ENCODE measurements at places on chromosomes 3 and 15. TPM values are rescaled to one million over a fixed set of nuclear protein-coding genes. Genes with fewer than 3 reads are reported as not detected.

DNA sequence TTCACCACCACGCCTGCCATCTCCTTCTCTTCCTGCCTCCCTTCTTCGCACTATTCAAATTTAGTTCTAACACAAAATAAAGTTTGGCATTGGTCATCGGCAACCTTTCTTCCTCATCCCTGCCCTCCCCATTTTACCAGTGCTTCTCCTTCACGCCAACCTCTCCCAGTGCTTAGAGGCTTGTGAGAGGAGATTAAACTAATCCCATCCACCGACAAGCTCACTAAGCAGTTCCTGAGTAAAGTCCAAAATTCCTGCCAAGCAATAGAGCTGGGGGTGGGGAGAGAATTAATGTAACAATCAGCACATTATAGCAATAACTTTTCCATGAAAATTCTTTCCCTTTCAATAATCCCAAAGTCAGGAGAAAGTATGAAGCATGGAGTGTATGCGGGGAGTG is 157.4 kb upstream of the GMNC start:
- no peak overlapping the region for H3K4me3 ChIP-seq
- H3K27ac ChIP-seq: no peak overlapping the region
- no peaks in the 10 kb centered on the region for H3K36me3 ChIP-seq
- peaks cover 5% of the 10 kb centered on the region for H3K27me3 ChIP-seq
- no peak for DNase-seq
- H3K4me1 ChIP-seq: no peaks in the 10 kb centered on the region

The OR5K2 gene
- not detected for polyA plus RNA-seq

GRCh38 chr3:190595807-190596206 is 81.9 kb downstream of the IL1RAP start:
- DNase-seq: no peak
- H3K4me3 ChIP-seq: no peak overlapping the region
- H3K4me1 ChIP-seq: no peaks in the 10 kb centered on the region
- no peaks in the 10 kb centered on the region for H3K27me3 ChIP-seq
- no peak overlapping the region for H3K27ac ChIP-seq
- H3K36me3 ChIP-seq: peaks cover 4% of the 10 kb centered on the region

DNA sequence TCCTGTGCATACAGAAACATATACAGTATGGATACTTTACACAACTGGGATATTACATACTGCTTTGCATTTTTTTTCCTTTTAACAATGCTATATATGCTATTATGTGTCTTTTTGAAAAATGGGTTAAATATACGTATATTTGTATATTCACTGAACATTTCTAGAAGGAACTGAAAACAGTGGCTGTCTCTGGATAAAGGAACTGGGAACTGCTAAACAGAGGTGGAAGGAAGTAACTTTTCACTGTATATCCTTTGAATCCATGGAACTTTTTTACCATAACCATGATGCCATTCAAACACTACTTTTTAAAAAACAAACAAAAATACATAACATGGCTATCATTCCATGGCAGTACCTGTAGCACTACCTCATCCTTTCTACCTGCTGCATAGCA is 1.8 kb downstream of the MTFMT start:
- H3K27ac ChIP-seq: no peak overlapping the region
- peaks cover 30% of the 10 kb centered on the region for H3K36me3 ChIP-seq
- H3K27me3 ChIP-seq: no peaks in the 10 kb centered on the region
- H3K4me3 ChIP-seq: peak overlapping the region; percentile 76
- DNase-seq: no peak

- peak; percentile 82 for DNase-seq
- no peaks in the 10 kb centered on the region for H3K36me3 ChIP-seq
- no peaks in the 10 kb centered on the region for H3K27me3 ChIP-seq
- peak overlapping the region; percentile 100 for H3K27ac ChIP-seq
Observed at GRCh38 chr15:63089260-63090043, 32.2 kb upstream of the LACTB start.

DNA sequence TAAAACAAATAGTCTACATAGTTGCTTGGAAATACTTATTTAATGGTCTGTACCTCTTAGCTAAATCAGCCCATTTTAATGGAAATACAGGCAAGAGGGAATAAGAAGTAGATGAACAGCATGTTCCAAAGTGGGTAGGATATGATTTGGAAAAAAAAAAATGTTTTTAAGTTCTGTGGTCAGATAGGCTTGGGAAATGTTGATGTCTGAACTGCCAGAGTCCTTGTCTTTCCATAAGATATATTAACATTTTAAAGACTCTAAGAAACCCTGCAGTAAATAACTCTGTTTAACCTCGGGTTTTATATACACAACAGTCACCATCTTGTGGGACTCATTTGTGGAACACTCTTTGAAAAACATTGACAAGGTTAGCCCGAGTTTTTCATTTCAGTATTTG is 40.0 kb upstream of the PTPN23 start:
- H3K4me3 ChIP-seq: no peak overlapping the region
- H3K4me1 ChIP-seq: no peaks in the 10 kb centered on the region
- no peak for DNase-seq

The SLC28A2 gene
- polyA plus RNA-seq: not detected

DNA sequence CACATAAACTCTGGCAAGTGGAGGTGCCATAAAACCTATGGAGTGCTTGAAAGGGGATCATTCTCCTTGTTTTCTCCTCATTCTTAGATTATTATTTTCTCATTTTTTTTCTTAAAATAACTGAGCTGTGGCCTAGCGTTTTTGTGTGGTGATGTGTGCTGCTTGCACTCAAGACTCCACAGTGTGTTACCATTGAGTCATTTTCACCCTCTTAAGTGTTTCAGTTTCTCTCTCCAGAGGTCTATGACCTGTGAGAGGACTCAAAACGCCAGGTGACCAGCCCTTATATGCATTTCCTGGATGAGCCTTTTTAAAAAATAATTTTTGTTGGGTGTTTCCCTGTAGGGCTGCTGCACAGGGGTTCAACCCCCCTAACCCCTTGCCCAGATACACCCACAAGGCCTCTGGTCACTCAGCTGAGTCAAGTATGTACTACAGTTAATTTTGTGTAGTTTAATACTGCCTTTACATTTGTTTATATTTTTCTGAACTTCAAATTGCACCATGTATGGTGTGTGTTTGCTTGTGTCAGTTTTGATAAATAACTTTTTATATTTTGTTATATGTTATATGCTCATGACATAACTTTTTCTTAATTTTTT is 15.4 kb upstream of the BTLA start:
- DNase-seq: no peak
- no peaks in the 10 kb centered on the region for H3K36me3 ChIP-seq
- no peak overlapping the region for H3K27ac ChIP-seq
- H3K4me1 ChIP-seq: no peaks in the 10 kb centered on the region

- H3K36me3 ChIP-seq: no peaks in the 10 kb centered on the region
- H3K27me3 ChIP-seq: no peaks in the 10 kb centered on the region
- H3K27ac ChIP-seq: no peak overlapping the region
Observed at GRCh38 chr3:85476891-85477495, 518.2 kb downstream of the CADM2 start.

GRCh38 chr3:119356646-119357045 is 62.5 kb downstream of the ARHGAP31 start:
- H3K36me3 ChIP-seq: peaks cover 11% of the 10 kb centered on the region
- no peak overlapping the region for H3K27ac ChIP-seq
- H3K27me3 ChIP-seq: no peaks in the 10 kb centered on the region

GRCh38 chr3:21641959-21642358 is 109.1 kb downstream of the ZNF385D start:
- no peaks in the 10 kb centered on the region for H3K27me3 ChIP-seq
- H3K36me3 ChIP-seq: no peaks in the 10 kb centered on the region
- H3K4me3 ChIP-seq: no peak overlapping the region
- H3K4me1 ChIP-seq: no peaks in the 10 kb centered on the region

GRCh38 chr3:6097556-6097955 is 763.4 kb upstream of the GRM7 start:
- DNase-seq: no peak
- no peaks in the 10 kb centered on the region for H3K36me3 ChIP-seq
- H3K27ac ChIP-seq: no peak overlapping the region

The TJP1 gene
- 17.5 TPM for polyA plus RNA-seq

DNA sequence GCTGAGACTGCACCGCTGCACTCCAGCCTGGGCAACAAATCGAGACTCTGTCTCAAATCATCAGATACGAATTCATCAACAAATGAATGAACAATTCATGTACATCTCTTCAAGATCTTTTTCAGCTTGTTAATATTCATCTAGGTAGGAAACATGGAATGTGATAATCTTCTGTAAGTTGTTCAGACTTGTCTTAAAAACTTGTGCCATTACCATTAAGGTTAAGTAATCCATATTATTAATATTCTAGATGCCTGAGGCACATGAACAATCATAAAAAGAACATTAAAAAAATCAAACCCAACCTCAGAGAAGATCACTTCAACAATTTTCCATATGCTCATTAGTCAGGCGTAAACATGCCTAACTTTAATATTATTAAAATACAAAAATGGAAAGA is 36.2 kb downstream of the CHSY1 start:
- no peak overlapping the region for H3K27ac ChIP-seq
- H3K4me3 ChIP-seq: no peak overlapping the region
- peaks cover 21% of the 10 kb centered on the region for H3K4me1 ChIP-seq
- no peak for DNase-seq
- peaks cover 11% of the 10 kb centered on the region for H3K36me3 ChIP-seq
- H3K27me3 ChIP-seq: no peaks in the 10 kb centered on the region

Data from SK-N-SH (cell line).